ENCODE measurements at places on chromosomes 7 and 10. TPM values are rescaled to one million over a fixed set of nuclear protein-coding genes. Genes with fewer than 3 reads are reported as not detected.

NPC1L1 gene
- total RNA-seq: not detected

LRIT1 gene
- total RNA-seq: not detected

DOCK4 gene
- total RNA-seq: 2.8 TPM

GPR37 gene
- not detected for total RNA-seq

PRLHR gene
- not detected for total RNA-seq

CPA4 gene
- not detected for total RNA-seq

PAOX gene
- total RNA-seq: 28.1 TPM

TFEC gene
- total RNA-seq: 2.2 TPM

- DNase-seq: no peak
Observed at GRCh38 chr7:2640846-2641316, 9.1 kb downstream of the TTYH3 start.

DNA sequence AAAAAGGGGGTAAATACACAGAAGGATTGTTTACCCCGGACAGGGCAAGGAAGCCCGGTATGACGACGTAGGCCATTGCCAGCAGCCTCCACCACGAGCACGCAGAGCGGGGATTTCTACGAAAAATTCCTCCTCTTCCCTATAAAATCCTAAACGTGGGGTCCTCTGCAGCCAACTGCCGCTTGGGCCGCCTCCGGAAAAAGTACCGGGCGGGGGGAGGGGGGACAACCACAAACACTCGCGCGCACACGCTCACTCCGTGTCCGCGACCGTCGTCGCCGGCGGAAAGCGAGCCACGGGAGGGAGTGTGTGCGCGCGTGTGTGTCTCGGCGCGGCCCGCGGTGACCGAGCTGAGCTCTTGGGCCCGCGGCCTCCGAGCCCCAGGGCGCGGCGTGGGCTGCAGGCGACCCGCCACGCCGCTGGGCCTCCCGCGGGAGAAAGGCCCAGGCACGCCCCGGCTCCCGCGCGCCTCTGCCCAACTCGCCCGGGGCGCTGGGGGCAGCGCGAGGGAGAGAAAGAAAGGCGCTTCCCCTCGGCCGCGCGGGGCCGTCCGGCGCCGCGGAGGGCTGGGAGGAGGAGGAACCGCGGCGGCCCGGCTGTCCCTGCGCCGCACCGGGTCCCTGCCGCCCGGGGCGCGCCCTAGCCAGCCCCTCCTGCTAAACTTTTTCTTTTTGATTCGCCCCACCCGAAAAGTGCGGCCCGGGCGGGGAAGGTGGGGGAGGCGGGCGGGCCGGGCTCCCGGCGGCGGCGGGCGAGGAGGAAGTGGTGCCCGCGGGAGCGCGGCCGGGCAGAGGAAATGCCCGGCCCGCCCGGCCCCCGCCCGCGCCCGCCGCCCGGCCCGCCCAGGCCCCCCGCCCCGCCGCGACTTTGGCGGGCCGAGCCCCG lies 1.5 kb downstream of the CTBP2 start:
- no peak for DNase-seq

- no peak for DNase-seq
Observed at GRCh38 chr7:136104269-136104603, 127.1 kb upstream of the MTPN start.

DNA sequence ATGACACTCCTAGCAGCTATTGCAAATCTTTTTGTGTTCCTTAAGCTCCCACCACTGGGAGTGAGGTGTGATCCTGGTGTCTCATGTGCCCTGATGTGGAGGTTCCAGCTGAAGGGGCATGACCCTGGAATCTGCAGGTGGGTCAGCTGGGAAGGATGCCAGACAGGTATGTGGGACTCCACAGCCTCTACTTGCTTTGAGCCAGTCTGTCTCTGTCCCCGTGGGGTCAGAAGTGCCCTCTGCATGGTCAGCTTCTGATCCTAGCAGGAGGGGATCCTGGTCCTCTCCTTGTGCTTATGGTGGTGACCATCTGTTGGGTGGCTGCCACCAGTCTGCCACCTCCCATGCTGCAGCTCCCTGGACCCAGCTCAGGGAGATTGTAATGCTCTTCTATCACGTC lies 51.1 kb upstream of the COMTD1 start:
- no peak for DNase-seq

DNA sequence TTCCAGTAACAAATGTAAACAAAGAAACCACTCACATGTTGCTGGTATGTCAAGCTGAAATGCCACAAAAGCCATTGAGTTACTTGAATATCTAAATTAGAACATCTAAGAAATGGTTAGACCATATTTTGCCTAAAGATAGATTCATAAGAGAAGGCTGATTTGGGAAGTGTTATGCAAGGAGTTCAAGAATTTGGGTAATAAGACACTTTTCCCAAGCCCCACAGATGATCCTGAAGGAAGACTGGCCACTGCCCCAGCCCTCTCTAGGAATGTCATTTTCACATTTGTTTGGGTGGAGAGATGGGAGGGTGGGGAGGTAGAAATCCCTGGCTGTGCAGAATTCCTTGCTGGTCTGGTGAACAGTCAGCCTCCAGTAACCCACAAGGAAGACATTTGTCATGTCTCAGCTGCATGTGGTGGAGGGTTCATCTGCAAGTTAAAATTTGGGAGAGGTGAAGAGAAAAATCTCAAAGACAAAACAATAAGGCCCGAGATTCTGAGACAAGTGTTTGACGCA lies 427.2 kb upstream of the KLF6 start:
- DNase-seq: no peak

GRCh38 chr7:76513817-76514799 lies 3.8 kb downstream of the UPK3B start:
- no peak for DNase-seq

GRCh38 chr10:42874713-42875387 lies 92.3 kb downstream of the BMS1 start:
- DNase-seq: no peak

GRCh38 chr7:156172638-156173037 lies 360.4 kb upstream of the SHH start:
- DNase-seq: no peak

- no peak for DNase-seq
Observed at GRCh38 chr7:11642841-11643240, 189.2 kb downstream of the THSD7A start.

DNA sequence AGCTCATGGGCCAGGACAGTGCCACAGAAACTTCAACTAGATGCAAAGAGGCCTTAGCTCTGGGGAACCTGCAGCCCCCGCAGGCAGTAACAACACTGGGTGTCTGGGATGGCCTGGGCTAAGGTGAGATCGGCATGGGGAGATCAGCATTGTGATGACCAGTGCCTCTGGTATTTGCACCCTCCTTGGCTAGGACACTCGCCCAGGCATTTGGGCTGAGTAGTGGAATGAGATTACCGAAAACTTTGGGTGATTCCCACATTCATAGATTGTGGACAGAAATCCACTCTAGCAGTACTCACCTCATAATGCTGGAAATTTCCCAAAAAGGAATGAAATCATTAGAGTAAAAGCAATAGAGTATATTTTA lies 70.6 kb upstream of the ZMIZ2 start:
- DNase-seq: no peak

DNA sequence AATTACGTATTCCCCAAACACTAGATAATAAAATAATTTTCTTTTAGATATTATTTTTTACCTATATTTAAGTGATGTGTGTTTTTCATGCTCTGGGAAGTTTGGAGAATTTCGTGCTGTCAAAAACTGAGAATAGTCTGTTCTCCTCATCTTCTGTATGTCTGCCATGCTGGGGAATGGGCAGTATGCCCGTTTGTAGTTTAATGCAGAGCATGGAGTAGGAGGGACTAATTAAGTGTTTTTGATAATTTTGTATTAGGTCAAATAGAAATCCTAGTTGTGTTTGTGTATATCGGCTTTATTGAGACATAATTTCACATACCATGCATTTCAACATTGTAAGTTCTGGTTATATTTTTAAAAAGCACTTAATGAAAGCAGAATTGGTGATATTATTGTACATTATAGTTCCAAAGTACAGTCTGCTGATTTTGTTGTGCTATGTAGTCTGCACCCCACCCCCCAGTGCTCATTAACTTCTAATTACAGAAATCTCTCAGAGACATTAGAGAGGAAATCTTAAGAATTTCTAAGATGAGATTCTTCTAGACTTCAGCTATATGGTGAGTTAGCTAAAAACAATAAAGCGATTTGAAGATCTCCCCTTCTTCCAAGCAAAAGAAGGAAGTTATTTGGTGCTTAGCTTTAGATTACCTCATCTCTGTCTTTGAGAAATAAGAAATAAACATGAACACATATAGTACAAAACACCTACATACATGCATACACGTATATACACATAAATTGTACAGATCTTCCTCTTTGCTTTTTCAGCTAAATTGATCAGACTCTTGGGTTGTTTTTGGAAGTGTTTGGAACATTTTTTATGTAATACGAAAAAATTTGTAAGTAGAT lies 22.2 kb downstream of the ZRANB1 start:
- no peak for DNase-seq

DNA sequence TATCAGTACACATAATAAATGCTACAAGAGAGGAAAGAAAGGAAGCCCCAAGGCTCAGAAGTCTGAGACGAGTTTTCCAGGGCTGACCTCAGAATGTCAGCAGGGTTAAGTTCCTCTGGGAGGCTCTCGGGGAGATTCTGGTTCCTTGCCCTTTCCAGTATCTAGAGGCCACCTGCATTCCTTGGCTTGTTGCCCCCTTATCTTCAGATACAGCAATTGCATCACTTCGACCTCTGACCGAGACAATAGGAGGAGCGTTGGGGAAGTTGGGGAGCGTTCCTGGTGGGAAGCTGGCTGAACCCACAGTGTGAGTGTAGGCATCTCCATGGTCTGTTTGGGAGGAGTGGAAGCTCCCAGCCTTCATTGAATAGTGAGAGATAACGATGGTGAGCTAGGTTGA lies 72.0 kb upstream of the MTPN start:
- DNase-seq: no peak

DNA sequence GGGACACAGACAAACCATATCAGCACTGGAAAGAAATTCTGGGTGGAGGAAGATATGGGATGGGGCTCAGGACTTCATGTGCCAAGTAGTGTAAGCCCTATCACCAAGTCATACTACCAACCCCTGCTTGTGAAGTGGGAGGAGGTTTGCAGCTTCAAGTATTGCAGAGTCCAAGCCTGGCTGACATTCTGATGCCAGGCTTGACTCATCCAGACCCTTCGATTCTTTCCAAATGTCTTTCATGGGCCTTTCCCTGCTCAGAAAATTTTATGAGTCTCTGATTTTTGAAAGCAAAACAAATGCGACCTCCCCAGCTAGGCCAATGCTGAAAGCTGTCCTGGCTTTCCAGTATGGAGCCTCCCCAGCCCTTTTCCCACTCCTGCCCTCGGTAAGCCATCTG lies 45.1 kb upstream of the SMNDC1 start:
- DNase-seq: no peak

- no peak for DNase-seq
Observed at GRCh38 chr10:110534571-110534970, 32.9 kb upstream of the SMC3 start.

- no peak for DNase-seq
Observed at GRCh38 chr7:114917211-114917839, 4.6 kb upstream of the MDFIC start.

DNA sequence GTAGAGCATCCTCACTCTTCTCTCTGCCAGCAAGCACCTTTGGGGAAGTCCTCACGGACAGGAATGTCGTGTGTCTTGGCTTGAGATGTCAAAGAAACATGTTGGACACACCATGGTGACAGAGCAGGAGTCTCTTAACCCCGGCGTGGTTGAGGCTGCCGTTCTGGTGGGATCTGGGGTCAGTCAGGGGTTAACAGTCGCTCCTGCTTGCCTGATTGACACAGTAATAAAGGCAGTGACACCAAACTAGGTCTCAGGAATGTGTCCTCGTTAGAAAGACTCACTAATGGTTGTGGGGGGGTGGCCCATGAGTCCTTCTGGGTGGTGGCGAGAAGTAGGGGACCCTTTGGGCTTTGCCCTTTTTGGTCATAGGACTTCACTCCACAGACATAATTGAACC lies 69.0 kb downstream of the TCF7L2 start:
- no peak for DNase-seq

- no peak for DNase-seq
Observed at GRCh38 chr10:95831076-95831475, 75.1 kb downstream of the ENTPD1 start.

DNA sequence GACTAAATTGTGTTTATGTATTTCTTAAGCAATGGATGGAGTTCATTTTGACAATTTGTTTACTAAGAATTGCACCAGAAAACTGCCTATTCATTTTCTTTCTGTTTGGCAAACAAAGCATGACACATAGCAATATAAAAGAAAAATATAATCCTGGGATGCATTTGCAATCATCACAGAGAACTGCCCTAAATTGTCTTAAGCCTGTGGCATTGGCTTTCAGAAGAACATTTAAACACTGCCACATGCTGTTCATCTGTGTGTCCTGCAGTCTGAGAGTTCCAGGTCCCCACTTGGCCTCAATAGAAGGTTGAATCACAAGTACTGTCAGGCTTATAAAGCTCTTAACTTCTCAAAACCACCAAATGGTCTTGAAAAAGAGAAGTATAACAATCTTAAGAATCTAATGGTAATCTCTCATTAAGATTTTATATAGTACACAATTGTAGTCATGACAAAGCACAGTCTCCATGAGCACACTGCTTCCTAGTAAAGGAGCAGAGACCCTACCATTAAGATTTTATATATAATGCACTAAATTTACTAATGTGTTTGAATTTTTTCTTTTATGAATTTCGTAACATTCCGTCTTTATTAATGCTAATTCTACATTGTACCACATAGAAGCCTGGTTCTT lies 29.9 kb downstream of the RNLS start:
- DNase-seq: peak; percentile 77

GRCh38 chr10:105288613-105289012 lies 647.5 kb downstream of the SORCS3 start:
- no peak for DNase-seq

DNA sequence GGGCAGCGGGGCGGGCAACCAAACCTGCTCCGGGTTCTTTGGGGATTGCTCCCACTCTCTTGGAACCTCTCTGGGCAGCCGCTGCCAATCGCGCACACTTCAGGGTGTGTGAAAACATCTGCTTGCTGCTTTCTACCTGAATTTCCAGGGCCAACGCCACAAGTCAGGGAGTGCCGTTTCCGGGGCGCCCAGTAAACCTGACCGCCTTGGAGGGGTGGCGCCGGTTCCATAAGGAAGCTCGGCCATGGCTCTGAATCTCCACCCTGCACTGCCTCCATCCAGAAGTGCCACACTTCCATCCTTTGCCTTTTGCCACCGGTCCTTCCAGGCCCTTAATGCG lies 679 bp upstream of the AFAP1L2 start:
- no peak for DNase-seq

DNA sequence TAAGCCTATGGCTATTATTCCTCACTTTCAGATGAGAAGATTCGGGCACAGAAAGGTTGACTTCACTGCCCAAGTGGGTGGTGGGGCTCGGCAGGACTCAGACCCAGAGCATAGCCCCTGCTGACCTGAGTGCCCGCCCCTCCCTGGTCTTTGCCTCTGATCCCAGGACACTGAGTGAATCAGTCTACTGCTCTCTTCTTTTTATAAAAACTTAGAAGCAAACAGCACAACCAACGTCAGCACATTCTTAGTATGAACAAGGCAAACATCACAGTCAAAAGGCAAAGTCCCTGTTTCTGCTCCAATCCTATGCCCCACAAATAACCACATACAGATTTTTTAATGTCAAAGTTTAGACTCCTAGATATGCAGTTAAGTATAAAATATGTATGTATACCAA lies 237.8 kb downstream of the ZMYND11 start:
- no peak for DNase-seq

- DNase-seq: no peak
Observed at GRCh38 chr7:90119178-90119971, 34.9 kb upstream of the STEAP1 start.

Measured in OCI-LY7 (cell line).